Activated T-helper 2 cell treated with anti-CD3 and anti-CD28 coated beads, Interferon-gamma antibody, Interleukin-2, Interleukin-4, amounts not matched to agents 10 μg/mL and 5 μg/mL and 100 μg/mL, durations not matched to agents 14 hours and 24 hours and 36 hours (primary cell): ENCODE measurements at places on chromosomes 7 and 10.
A peak's percentile ranks its signal among the peaks of the same experiment; 100 is the strongest.

DNA sequence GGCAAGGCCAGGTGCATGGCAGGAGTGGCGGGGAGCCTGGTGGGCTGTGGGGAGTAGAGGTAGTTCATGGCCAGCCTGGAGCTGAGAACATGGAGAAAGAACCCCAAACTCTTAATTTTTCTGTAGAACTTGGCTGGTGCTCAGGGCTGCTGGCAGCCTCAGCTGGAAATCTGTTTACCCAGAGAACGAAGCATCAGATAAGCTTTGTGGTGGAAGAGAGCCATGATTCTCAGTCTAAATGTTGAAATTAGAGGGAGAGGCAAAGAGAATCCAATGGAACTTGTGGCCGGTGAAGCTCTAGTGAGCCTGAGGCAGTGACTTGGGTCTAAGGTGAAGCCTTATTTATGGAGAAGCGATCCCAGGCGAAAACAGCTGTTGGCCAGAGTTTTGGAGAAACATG, 126.4 kb downstream of the CCDC3 start:
- no peak for DNase-seq

DNA sequence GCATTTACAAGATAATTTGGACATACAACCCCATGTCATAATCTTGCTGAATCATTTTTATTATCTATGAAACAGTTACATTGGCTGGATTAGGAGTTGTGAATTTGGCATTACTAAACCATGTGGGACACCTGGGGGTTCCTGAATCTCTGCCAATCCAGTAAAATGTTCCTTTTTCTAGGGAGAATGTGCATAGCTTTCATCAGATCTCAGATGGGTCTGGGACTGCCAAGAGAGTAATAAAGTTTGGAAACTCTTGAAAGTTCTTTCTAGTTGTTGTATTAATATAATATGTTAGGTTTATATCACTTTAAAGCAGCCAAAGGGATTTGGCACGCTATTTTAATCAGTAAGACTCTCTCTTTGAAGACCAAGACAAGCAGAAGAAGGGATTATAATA, 62.7 kb downstream of the SEMA3E start:
- DNase-seq = no peak

DNA sequence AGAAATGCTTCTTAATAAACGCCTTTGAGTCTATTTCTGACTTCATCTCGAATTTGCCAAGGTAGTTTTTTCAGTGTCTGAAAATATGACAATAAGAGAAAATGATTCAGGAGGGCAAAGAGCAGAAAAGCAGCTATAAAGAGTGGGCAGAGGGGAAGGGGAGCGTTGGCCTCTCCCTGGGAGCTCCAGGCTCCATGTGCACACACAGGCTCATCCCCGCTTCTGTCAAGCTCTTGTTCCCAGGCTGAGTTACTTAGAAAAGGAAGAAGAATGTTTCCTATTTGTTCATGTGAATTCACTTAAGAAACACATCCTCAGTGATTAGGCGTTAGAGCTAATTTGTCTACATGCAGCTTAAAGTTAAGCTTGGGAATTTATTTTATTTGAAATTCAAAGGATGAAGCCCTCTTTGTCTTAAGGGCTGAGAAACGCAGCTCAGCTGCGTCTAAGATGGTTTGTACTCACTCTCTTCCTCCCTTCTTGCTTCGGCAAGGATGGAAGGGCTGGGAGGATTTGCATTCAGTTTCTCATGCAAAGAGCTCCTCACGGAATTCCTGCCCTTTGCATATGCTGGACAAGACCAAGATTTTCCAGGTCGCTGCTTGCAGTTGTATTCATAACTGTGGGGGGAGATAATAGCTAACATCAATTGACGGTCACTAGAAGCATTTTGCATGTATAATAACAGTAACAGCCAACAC, 29.0 kb upstream of the ATXN7L1 start:
- DNase-seq = no peak

DNA sequence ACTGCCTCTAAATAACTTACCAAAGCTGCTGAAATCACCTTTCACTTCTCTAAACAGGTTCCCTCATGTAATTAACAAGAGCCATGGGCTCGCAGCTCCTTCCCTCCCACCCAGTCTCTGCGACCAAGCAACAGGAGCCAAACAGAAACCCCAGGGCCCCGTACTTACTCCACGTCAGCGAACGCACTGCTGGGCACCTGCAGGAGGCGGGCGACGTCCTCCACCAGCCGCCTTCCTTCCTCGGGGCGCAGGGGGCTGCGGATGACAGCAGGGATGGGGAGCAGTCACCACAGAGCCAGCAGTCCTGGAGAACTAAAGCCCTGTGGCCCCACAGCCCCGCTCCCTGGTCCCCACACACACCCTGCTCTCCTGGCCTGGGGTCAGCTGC, 477.0 kb downstream of the PTPRN2 start:
- no peak for DNase-seq

DNA sequence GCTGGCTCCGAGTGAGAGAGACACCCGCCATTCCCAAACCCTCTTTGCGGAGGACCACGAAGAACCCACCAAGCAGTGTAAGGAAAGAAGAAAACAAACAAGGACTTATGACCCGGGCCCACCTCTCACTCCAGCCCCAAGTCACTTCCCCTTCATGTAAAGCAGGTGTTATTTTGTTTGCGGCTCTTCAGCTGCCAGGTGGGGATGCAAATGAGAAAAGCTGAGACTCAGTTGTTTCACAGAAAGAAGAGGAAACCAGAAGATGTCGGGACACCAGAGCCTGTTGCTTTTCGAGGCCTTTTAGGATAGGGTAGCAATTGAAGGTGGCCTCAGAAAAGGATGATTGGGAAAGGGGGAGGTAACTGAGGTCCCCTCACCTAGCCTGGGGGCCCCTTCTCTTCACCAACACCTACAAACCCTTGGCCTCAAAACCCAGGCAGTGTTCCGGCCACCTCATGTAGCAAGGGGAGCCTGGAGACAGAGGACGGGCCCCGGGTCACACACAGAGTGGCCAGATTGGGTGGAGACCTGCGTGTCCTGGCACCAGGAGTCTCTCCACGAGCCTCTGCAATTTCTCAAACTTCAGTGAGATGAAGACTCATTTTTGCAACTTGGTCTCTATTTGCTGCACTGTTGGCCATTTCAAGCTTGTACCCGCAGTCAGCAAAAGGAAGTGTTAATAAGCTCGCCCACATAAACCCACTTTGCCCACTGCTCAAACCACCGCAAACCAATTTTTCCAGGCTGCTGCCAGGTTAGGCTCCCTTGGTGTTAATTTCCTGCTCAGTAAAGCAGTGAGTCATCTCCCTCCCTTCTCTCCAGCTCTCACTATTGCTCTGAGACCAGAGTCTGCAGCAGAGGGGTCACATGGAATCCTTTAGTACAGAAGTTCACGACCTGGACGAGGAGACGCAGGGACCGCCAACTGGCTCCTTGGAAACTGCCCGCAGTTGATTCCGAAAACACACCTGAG, 45.5 kb downstream of the AOC1 start:
- DNase-seq = no peak

DNA sequence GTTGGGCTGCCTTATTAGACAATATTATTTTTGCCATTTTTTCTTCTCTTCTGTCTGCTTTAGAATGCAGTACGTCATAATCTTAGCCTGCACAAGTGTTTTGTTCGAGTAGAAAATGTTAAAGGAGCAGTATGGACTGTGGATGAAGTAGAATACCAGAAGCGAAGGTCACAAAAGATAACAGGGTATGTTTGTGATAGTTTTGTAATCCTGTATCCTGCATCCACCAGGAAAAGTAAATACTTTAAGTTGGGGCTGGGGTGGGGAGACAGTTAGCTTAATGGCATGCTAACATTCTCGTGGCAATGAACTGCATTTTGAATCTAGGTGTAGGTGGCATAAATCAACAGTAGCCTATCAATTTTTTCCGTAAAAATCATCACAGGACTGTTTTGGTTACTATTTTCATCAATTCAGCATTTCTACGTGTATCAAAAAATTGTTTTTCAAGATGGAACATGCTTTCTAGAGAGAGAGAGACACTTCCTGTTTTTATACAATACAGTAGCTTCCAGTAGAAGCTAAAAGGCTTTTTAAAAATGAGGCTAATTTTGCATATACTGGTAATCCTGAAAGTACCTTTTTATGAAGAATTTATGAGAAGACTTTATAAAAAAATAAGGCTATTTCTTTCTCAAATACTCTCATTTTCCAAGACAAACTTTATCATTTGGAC, 247.5 kb downstream of the FOXP2 start:
- DNase-seq = no peak

DNA sequence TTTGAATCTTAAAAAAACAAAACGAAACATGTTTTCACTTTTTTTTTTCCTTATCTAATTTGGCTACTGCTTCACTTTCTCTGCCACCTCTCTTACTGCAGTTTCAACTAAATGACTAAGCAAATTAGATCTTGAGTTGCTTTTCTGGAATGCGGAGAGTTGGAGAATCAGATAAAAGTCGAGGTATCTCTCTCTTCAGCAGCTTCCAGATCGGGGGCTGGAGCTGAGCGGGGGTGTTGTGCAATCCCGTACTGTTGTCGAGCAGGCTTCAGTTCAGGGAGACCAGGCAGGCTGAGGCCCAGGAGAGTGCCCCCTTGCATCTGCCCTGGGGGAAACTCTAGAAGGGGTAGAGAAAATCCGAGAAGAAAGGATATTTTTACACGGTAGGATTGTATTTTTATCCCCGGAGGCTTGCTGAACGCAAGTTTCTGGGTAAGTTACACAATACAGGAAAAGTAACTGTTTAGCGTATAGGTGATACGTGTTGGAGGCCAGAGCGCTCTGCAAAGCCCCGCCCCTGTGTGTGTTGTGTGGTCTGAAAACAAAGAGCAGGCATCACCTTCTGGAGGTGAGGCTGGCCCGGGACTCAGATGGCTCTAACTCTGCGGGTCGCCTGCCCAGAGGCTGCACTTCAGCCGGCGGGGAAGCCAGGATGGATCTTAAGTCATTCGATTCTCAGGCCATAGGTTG, 116.6 kb downstream of the KLF6 start:
- DNase-seq = peak; percentile 34

GRCh38 chr10:72092987-72093386, 4.6 kb upstream of the SPOCK2 start:
- DNase-seq = no peak

GRCh38 chr10:63717027-63717715, 196.0 kb downstream of the REEP3 start:
- no peak for DNase-seq

GRCh38 chr7:79272066-79272669, 181.3 kb downstream of the MAGI2 start:
- DNase-seq = no peak

DNA sequence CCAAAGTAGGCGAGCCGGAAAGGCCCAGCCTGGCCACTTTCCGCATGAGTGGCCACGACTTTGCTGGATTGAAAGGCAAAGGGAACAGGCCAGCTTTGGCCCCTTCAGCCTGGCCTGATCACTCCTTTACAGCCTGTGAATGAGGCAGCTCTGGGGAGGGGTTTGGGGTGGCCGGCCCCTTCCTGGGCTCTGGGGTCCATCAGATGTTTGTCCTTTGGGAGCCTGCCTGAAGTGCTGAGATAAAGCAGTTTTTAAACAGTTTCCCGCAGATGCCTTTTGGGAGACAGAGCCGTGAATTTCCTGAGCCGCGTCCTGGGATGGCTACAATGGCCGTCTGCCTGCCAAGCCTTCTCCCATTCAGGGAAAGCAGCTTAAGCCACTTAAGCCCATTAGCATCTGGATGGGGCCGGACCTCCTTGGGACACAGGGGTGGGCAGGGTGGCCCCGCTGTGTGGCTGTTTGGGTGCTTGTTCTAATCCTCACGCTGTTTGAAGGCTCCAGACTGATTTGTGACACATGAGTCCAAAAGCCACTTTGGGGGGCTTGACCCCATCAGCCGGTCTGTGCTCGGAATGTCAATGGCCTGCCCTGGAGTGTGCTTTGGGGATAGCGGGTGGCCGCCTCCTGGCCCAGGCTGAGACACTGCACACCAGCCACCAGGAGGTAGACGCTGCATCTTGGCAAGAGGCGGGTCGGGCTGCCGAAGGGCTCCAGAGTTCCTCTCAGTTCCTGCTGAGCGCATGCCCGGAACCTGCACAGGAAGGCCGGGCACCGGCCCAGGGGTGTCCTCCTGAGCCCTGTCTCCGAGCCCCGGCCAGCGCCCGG, 38.9 kb downstream of the NKX6-2 start:
- DNase-seq = no peak
